CD8-positive, alpha-beta memory T cell (primary cell): ENCODE measurements at places on chromosomes 7 and 10. TPM values are rescaled to one million over a fixed set of nuclear protein-coding genes. Genes with fewer than 3 reads are reported as not detected.

NRCAM gene
- 0.27 TPM for total RNA-seq

CYP3A4 gene
- not detected for total RNA-seq

ARMH3 gene
- total RNA-seq = 25.7 TPM

ZNF485 gene
- total RNA-seq = 5.5 TPM

KLF14 gene
- not detected for total RNA-seq

ACSM6 gene
- total RNA-seq = not detected

C10orf53 gene
- total RNA-seq = not detected

LRIT1 gene
- not detected for total RNA-seq

ZNF282 gene
- 36.6 TPM for total RNA-seq

FANK1 gene
- total RNA-seq = 0.44 TPM

OPN1SW gene
- not detected for total RNA-seq

TDRD1 gene
- total RNA-seq = 0.13 TPM

ANKRD30A gene
- total RNA-seq = not detected

NCOA4 gene
- total RNA-seq = 113 TPM

SGCE gene
- total RNA-seq = 0.82 TPM

SFMBT2 gene
- total RNA-seq = 17.4 TPM

SPAM1 gene
- total RNA-seq = not detected

GIMAP7 gene
- total RNA-seq = 47.3 TPM

ZNF862 gene
- total RNA-seq = 13.2 TPM

FGL2 gene
- total RNA-seq = 3.1 TPM

STEAP1 gene
- total RNA-seq = not detected

C10orf67 gene
- total RNA-seq = not detected

SPDYE5 gene
- total RNA-seq = not detected

AS3MT gene
- total RNA-seq = not detected

PRPS1L1 gene
- total RNA-seq = not detected

SLC16A9 gene
- 0.31 TPM for total RNA-seq

BTBD16 gene
- not detected for total RNA-seq

CAMK2B gene
- total RNA-seq = 0.90 TPM

SPDYE2B gene
- total RNA-seq = not detected

JAKMIP3 gene
- 0.09 TPM for total RNA-seq

KLHDC10 gene
- total RNA-seq = 18.7 TPM
